ENCODE measurements at places on chromosomes 16 and 17. TPM values are rescaled to one million over a fixed set of nuclear protein-coding genes. Genes with fewer than 3 reads are reported as not detected.
A peak's percentile ranks its signal among the peaks of the same experiment; 100 is the strongest.

DNA sequence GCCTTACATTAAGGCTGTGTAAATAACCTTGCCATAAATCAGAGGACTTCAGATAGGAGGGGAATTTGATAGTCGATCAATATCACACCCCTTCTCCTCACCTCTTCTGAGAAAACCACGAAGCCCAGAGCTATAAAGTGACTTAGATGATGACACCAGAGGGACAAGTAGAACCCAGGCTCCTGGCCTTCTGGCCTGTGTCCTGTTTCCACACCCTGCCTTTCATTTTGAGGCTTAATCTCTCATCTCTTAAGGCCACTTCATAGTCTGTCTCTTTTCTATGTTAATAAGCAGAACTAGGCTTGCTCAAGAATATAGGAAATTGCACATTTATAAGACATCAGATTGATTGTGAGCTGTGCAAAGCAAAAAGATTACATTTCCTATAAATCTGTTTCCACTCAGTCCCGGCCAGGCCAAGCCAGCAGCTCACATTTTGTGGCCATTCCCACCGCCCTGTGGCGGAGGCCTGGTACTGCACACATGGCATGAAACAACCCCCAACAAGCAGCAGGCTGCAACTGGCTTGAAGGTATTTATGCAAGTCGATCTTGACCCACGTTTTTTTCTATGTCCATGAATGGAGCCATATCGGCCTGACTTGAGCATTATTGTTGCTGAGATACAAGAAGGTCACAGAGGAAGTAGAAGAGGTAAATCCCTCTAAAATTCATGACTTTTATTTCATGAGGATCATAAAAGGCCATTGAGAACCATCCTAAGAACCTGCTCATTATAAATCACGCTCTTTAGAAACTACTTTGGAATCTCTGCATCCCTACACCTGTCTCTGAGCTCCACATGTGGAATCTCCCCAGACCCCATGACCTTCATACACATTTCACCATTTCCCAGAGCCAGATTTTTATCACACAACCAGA is 93.7 kb downstream of the PMP22 start:
- peaks cover 21% of the 10 kb centered on the region for H3K27me3 ChIP-seq
- H3K27ac ChIP-seq: no peak overlapping the region
- peak; percentile 14 for DNase-seq
- H3K36me3 ChIP-seq: no peaks in the 10 kb centered on the region
- no peak overlapping the region for H3K4me3 ChIP-seq
- no peaks in the 10 kb centered on the region for H3K4me1 ChIP-seq

DNA sequence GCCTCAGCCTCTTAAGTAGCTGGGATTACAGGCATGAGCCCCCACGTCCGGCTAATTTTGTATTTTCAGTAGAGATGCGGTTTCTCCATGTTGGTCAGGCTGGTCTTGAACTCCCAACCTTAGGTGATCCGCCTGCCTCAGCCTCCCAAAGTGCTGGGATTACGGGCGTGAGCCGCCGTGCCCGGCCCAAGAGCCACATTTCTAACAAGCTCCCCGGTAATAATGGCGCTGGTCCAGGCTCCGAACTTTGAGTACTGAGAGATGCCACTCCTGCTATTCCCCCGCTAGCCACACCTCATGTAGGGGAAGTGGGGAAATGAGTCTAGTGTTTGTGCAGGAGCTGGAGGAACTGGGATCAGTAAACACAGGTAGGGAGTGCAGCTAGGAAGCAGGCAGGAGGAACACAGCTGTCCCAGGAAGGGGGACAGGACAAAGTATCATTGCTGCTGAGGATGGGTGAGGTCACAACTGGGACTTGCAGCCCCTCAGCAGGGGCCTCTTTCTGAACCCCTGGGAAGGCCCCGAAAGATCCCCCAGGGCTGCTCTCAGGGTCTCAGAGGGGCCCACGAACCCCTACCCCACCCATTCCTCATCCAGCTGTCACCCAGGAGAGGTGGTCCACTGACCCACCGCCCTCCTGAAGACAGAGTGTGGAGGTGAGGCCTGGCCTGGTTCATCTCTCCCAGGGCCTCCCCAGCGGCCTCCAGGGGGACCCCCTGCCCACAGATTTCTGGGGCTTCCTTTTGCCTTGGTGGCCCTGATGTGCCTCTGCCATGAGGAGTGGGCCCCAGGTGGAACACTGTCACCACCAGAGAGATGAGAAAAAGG is 3.7 kb upstream of the KREMEN2 start:
- H3K4me1 ChIP-seq: peaks cover 22% of the 10 kb centered on the region
- H3K27me3 ChIP-seq: peaks cover 26% of the 10 kb centered on the region
- no peaks in the 10 kb centered on the region for H3K36me3 ChIP-seq
- no peak for DNase-seq

DNA sequence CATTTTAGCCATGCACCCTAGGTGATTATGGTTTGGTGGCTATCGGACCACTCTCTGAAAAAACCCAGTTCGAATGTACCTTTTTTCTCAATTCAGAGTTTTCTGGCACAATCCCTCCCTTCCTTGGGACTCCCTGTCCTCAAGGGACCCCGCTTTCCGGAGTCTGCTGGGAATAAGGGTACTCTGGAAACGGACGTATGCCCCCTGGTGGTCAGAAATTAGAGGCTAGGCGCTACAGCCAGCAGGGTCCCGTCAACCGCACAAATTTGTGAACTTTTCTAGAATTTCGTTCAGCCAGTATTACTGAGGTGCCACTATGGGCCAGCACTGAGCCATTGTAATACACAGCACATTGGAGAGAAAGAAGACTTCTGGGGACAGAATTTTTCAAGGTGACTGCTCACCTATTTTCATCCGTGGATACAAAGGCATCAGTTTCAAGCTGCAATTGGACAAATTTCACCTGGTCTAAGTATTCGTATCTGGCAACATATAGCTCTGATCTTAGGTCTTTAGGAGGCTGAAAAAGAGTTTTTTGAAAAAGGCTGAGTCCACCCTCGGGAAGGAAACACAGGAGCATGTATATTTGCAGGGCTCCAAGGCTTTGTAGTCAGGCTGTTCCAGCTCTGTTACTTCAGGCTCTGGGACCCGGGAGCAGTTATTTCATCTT is 27.1 kb upstream of the CRYBA1 start:
- H3K27me3 ChIP-seq: no peaks in the 10 kb centered on the region
- H3K4me1 ChIP-seq: peaks cover 6% of the 10 kb centered on the region
- no peaks in the 10 kb centered on the region for H3K36me3 ChIP-seq

GRCh38 chr17:21215935-21216334 is 2.0 kb upstream of the TMEM11 start:
- no peaks in the 10 kb centered on the region for H3K36me3 ChIP-seq
- no peak for DNase-seq
- H3K27ac ChIP-seq: peak overlapping the region; percentile 92
- H3K4me3 ChIP-seq: peak overlapping the region; percentile 92
- H3K4me1 ChIP-seq: peaks cover 43% of the 10 kb centered on the region
- H3K27me3 ChIP-seq: no peaks in the 10 kb centered on the region

DNA sequence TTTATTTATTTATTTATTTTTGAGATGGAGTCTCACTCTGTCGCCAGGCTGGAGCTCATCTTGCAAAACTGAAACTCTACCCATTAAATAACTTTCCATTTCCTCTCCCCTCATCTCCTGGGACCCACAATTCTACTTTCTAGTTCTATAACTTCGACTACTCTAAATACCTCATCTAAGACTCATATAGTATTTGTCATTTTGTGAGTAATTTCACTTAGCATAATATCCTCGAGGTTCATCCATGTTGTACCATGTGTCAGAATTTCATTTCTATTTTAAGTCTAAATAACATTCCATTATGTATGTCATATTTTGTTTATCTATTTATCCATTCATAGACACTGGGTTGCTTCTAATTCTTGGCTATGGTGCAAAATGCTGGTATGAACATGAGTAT is 5.1 kb upstream of the NT5M start:
- H3K4me3 ChIP-seq: no peak overlapping the region
- H3K4me1 ChIP-seq: no peaks in the 10 kb centered on the region
- H3K27me3 ChIP-seq: no peaks in the 10 kb centered on the region
- no peaks in the 10 kb centered on the region for H3K36me3 ChIP-seq

DNA sequence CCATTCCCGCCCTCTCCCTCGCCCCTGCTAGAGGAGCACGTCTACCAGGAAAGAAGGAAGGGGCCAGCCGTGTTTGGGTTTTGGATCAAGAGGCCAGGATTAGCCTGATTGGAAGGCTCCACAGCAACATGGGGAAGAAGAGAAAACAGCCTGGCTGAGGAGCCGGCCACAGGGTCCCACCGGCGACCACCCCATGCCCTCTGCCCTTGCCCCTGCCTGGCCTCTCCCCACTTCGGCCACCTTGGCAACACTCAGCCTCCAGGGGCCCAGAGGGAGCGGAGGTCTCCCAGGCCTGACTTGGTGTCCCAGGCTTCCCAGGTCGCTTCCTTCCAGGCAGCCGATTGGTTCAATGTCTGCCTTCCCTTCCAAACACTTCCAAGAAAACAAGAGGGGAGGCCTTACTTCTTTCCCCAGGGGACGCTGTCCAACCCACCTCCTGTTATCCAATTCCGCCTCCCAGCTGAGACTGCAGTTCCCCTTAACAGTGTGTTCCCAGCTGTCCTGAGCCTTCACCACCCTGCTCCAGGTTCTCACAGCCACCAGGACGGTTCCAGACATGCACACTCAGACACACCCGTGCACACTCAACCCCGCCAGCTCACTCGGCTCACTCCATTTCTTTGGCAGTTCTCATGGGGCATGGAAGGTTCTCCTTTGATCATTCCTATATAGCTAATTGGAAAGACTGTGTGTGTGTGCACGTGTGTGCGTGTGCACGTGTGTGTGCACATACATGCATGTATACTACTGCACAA is 65.4 kb downstream of the RBFOX3 start:
- no peak overlapping the region for H3K4me3 ChIP-seq
- no peaks in the 10 kb centered on the region for H3K36me3 ChIP-seq
- H3K4me1 ChIP-seq: no peaks in the 10 kb centered on the region
- DNase-seq: no peak

DNA sequence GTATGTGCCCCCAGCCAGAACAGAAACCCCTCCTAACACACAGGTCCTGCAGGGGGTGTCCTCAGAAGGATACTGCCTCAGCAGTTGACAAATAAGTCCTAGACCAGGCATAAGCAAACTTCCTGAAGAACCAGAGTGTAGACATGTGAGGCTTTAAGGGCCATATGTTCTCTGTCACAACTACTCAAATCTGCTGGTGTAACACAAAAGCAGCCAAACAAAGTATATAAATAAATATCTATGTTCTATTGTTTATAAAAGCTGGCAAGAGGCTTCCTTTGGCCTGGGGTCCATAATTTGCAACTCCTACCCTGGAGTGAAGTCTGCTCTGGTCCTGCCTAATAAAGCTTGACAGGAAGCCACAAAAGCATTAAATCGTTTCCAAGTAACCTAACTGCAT is 9.9 kb downstream of the FAM83G start:
- no peak overlapping the region for H3K4me3 ChIP-seq
- no peaks in the 10 kb centered on the region for H3K27me3 ChIP-seq
- no peak overlapping the region for H3K27ac ChIP-seq

GRCh38 chr17:49567104-49567521 is 8.6 kb upstream of the NXPH3 start:
- peaks cover 10% of the 10 kb centered on the region for H3K27me3 ChIP-seq
- H3K27ac ChIP-seq: no peak overlapping the region
- peaks cover 21% of the 10 kb centered on the region for H3K4me1 ChIP-seq

NDEL1 gene
- polyA plus RNA-seq: 47.8 TPM

ZSCAN10 gene
- polyA plus RNA-seq: not detected

SPAG9 gene
- polyA plus RNA-seq: 2.1 TPM

Measured in naive thymus-derived CD8-positive, alpha-beta T cell (primary cell).